ENCODE measurements at places on chromosomes 6 and 20.

- no peak for DNase-seq
These were observed 51.5 kb upstream of the TMEM200A start for GRCh38 chr6:130314271-130314670.

GRCh38 chr20:51446230-51446629 is 96.3 kb downstream of the NFATC2 start:
- no peak for DNase-seq

DNA sequence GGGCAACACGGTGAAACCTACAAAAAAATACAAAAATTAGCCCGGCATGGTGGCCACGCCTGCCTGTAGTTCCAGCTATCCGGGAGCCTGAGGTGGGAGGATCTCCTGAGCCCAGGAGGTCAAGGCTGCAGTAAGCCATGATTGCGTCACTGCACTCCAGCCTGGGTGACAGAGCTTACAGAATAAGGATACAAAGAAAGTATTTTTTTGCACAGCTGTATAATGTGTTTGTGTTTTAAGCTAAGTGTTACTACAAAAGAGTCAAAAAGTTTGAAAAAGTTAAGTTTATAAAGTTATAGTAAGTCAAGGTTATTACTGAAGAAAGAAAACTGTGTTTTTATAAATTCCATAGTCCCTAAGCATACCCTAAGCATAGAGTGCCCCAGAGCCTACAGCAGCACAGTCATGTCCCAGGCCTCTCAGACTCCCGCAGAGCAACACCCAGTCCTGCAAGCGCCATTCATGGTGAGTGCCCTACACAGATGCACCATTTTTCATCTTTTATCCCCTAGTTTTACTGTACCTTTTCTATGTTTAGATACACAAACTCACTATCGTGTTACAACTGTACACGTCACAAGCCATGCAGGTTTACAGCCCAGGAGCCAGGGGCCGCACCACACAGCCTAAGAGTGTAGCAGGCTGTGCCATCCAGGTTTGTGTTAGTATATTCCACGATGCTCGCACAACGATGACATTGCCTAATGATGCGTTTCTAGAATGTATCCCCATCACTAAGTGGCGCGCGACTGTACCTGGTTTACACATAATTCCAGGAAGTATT is 22.4 kb downstream of the TAF4 start:
- no peak for DNase-seq

- DNase-seq: no peak
These were observed 443.8 kb upstream of the GJE1 start for GRCh38 chr6:141688916-141689315.

DNA sequence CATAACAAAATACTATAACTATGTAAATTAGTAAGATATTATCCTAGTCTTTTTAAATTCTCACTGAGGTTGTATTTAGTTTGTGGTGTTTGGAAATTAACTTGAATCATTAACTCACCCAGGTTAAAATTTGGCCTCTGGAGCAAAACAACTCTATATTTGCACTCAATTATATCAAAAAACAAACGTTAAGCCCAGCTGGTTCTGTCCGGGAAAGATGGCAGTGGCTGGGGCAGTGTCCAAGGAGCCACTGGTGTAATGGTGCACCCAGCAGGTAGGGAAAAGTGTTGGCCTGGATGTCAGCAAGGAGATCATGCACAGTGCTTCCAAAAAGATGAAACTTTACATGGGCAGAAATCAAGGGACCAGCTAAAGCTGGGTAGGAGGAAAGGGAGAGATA is 285.3 kb upstream of the CITED2 start:
- no peak for DNase-seq
